ENCODE measurements at places on chromosomes 4 and X. TPM values are rescaled to one million over a fixed set of nuclear protein-coding genes. Genes with fewer than 3 reads are reported as not detected.
A peak's percentile ranks its signal among the peaks of the same experiment; 100 is the strongest.

The TMPRSS11F gene
- total RNA-seq: not detected

The DMD gene
- total RNA-seq: 24.5 TPM

The PNMA6F gene
- not detected for total RNA-seq

The BMX gene
- total RNA-seq: 1.8 TPM

The RTL3 gene
- total RNA-seq: not detected

DNA sequence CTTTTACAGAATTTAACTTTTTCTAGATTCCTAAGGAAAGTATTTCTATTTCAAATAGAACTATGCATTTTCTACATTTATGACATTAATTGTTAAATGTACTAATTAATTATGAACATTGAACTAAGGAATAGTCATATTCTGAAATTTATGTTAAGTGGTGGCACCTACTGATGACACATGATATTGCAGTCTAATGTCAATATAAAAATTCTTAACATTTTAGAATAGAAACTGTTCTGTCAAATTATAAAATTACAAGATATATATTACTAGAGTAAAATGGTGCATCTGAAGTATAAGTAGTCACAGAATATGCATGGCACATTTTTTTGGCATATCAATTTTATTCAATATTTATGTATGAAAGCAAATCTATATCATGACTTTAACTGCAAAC is 40.2 kb upstream of the NDNF start:
- H3K4me1 ChIP-seq: no peaks in the 10 kb centered on the region
- no peaks in the 10 kb centered on the region for H3K36me3 ChIP-seq
- no peak overlapping the region for H3K4me3 ChIP-seq
- DNase-seq: no peak
- no peak overlapping the region for H3K27ac ChIP-seq

GRCh38 chr4:72525938-72526337 is 43.1 kb downstream of the ADAMTS3 start:
- no peak overlapping the region for H3K4me3 ChIP-seq
- H3K36me3 ChIP-seq: no peaks in the 10 kb centered on the region
- H3K27ac ChIP-seq: no peak overlapping the region
- H3K4me1 ChIP-seq: no peaks in the 10 kb centered on the region
- no peak for DNase-seq

DNA sequence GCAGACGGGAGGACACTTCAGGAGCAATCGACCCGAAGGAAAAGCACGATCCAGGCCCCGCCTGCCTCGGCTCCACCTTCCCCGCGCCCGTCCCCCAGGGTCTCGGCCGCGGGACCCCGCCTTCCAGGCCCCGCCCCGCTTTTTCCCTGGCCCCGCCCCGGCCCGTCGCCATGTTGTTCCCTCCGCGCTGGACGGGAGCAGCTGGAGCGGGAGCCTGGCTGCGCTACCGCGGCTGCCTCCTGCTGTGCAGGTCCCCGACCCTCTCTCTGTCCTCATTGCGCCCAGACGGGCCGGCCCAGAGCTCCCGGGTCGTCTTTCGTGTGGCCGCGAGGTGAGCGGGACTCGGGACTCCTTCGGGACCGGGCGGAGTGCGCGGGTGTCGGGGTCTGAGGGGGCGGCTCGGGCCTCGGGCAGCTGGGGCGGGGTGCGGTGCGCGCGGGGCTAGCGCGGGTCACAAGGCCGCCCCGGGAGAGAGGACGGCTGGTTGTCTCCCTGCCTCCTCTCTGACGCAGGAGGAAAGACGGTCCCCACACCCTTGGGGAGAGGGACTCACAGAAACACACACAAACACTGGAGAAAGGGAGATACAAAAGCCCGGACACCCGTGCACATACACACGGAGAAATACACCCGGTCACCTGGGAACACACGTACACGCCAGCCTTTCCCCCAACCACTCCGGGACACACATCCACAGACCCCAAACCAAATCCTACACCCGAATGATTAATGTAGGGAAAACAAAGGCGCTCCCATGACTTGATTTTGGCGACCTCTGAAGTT is at the start of gene RAB9A:
RAB9A (plus strand) TSS at position 171 of the 783 bp plus-strand sequence. CDS start 19,619 bp downstream, outside the sequence.
- H3K4me3 ChIP-seq: peak within 1 kb of the TSS; percentile 58
- H3K36me3 ChIP-seq: no peaks in the 10 kb centered on the region
- H3K27ac ChIP-seq: peak within 1 kb of the TSS; percentile 85
- peak; percentile 92 for DNase-seq

- no peak overlapping the region for H3K4me3 ChIP-seq
- no peak for DNase-seq
- no peak overlapping the region for H3K27ac ChIP-seq
- H3K27me3 ChIP-seq: no peaks in the 10 kb centered on the region
Measured at GRCh38 chr4:150251752-150252190, 173.5 kb downstream of the DCLK2 start.

GRCh38 chrX:42093756-42094155 is 170.4 kb upstream of the CASK start:
- H3K27me3 ChIP-seq: no peaks in the 10 kb centered on the region
- no peak for DNase-seq
- H3K4me3 ChIP-seq: no peak overlapping the region

DNA sequence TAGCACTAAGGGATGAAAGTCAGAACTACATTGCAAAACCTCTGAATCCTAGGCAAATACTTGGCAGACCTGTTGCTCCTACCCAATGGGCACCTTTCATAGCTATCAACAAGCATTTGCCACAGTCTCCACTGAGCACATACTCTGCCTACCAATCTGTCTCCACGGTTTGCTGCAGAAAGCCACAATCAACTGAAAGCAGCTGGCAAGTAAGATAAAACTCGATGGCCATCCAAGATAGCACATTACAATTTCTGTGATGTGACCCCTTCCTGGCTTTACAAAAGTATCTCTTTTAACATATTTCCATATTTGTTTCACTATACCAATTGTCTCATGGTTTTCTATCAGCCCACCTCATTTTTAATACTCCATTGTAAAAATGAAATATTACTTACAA is 1060.5 kb upstream of the INTU start:
- no peaks in the 10 kb centered on the region for H3K4me1 ChIP-seq
- no peaks in the 10 kb centered on the region for H3K27me3 ChIP-seq
- H3K27ac ChIP-seq: no peak overlapping the region
- H3K4me3 ChIP-seq: no peak overlapping the region
- no peaks in the 10 kb centered on the region for H3K36me3 ChIP-seq

DNA sequence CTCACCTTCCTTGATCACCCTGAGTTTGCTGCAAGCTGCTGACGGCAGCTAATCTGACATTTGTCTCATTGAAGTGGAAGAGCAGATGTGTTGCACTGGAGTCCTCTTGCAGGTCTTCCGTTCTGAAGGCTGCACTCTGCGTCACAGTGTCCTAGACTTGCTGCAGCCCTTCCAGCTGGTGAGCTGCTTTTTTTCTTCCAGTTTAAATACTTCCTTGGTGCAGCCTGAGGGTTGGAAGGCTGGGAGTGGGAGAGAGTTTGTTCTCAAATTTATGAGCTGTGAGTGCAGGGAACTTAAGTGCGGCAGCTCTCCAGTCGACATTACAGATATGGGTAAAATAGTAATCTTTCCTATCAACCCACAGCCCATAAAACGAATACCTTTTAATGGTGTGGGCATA is 303.6 kb upstream of the FAT1 start:
- H3K4me3 ChIP-seq: no peak overlapping the region
- no peaks in the 10 kb centered on the region for H3K4me1 ChIP-seq
- no peak for DNase-seq
- no peaks in the 10 kb centered on the region for H3K36me3 ChIP-seq
- H3K27me3 ChIP-seq: no peaks in the 10 kb centered on the region
- no peak overlapping the region for H3K27ac ChIP-seq

- peaks cover 6% of the 10 kb centered on the region for H3K4me1 ChIP-seq
- DNase-seq: no peak
- H3K27me3 ChIP-seq: no peaks in the 10 kb centered on the region
- no peak overlapping the region for H3K27ac ChIP-seq
- H3K36me3 ChIP-seq: no peaks in the 10 kb centered on the region
Measured at GRCh38 chr4:147736458-147736857, 4.6 kb downstream of the ARHGAP10 start.

DNA sequence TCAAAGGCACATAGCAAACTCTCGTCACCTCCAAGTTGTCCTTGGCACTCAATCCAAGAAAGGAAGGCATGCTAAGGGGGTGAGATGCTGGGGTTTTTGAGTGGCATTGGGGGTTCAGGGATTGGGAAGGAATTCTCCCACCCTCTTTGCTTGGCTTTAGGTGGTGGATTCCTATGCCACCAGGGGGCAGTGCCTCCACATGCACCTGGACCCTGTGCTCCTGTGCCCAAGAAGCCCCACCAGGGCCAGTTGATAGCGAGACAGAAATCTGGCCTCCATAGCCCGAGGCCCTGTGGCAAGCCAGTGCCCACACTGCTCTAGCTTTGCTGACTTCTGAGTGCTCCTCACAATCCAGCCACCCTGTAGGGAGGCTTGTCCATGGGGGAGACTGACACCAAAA is 2.0 kb upstream of the FATE1 start:
- H3K27ac ChIP-seq: no peak overlapping the region
- no peaks in the 10 kb centered on the region for H3K36me3 ChIP-seq
- no peaks in the 10 kb centered on the region for H3K27me3 ChIP-seq
- no peak overlapping the region for H3K4me3 ChIP-seq
- no peaks in the 10 kb centered on the region for H3K4me1 ChIP-seq
